ENCODE measurements at places on chromosomes 16 and 17.

DNA sequence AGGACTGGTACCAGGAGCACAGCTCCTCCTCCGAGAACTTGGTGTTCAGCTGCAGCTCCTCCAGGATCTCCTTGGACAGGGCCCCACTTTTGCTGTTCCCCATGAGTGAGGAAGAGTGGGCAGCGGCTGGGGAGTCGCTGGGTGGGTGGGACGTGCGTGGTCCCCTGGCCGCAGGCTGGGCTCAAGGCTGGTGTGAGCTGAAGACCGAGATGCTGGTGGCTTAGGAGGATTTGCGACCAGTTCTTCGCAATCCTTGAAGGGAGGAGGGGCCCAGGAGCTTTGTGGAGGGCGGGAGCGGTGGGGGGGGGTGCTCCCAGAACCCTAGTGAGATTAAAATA, at the start of gene RCVRN:
Gene RCVRN, minus strand, starts transcription at position 194 of the 338 bp plus-strand sequence. Its CDS starts 91 bp downstream, at position 103.
- DNase-seq: no peak

GRCh38 chr16:86505899-86506864, 4.1 kb upstream of the FOXF1 start:
- DNase-seq: no peak

DNA sequence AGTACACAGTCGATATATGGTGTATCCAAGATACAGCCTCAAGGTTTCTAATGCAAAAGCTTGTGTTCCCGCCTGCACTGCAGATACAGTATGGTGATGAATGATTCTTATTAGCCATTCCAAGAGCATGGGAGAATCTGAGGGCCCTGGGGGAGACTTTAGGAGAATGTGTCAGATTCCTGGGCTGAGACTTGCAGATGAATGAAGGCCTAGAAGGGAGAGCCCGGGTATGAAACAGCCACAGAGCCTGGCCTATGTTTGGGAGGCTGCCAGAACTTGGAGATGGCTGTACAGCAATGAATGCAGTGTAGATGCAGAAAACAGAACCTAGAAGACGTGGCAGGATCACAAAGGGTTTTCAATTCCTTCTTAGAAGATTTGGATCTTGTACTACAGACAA, 510.7 kb downstream of the HAPSTR1 start:
- DNase-seq: no peak

GRCh38 chr17:62824290-62825131, 16.4 kb upstream of the MARCHF10 start:
- peak; percentile 79 for DNase-seq

DNA sequence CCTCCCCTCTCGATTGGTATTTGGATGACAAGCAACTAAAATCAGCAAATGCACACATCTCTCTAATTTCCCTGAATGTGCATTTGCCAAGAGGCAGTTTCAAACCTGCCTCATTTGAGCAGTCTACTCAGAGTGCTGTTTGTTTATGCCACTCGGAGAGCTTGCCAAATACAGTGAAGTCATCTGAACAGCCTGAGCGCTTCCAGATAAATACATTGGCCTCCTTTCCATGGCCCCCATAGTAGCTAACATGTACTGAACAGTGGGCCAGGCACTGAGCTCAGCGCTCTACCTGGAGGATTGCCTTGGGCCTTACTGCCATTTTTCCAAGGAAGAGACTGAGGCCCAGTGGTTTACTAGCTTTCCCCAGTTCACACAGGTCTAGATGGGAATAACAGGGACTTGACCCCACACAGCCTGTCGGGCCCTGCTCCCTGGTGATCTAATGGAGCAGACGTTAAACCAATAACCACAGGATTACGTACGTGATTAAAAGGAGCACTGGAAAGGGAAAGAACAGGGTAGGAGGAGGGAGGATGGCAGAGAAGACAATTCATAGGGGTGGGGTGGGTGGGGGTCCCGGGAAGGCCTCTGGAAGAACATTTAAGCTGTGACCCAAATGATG, 18.7 kb upstream of the ANKRD40CL start:
- DNase-seq: peak; percentile 82

GRCh38 chr17:82229698-82230608, 1.1 kb downstream of the SLC16A3 start:
- DNase-seq: peak; percentile 38

DNA sequence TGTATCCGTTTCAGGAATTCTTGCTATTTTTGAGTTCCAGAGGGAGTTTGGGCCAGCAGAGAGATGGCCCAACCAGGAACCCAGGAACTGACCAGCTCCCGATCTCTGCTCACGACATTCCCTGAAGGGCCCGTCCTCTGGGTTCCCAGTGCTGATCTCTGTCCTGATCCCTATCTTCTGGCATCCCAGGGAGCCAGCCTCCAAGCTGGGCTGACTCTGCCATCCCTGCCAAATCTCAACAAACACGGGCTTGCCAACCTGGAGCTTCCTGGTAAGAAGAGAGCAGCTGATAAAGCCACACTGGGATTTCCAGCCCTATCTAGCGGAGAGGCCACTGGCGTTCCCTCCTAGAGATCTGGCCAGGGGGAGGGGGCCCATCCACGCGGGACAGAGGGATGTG, 16.2 kb downstream of the GPRC5B start:
- DNase-seq: no peak

GRCh38 chr17:46917516-46917915, 5.4 kb upstream of the GOSR2 start:
- DNase-seq: no peak

- DNase-seq: peak; percentile 87
Measured at GRCh38 chr16:3443108-3444031, at the start of the genes NAA60 and ZNF597. TSS of gene NAA60 (plus strand) at chr16:3443680. CDS start at chr16:3476228, 32,548 bp downstream. TSS of gene ZNF597 (minus strand) at chr16:3443504. CDS start at chr16:3443153, 351 bp downstream.

GRCh38 chr16:88672776-88673175, 9.9 kb upstream of the MVD start:
- DNase-seq: no peak

- no peak for DNase-seq
Measured at GRCh38 chr17:81148986-81149533, 16.2 kb upstream of the PVALEF start.

GRCh38 chr16:28561557-28562187, 8.0 kb downstream of the SGF29 start:
- DNase-seq: peak; percentile 26

- peak; percentile 57 for DNase-seq
Measured at GRCh38 chr17:68707031-68707430, 105.9 kb upstream of the FAM20A start.

DNA sequence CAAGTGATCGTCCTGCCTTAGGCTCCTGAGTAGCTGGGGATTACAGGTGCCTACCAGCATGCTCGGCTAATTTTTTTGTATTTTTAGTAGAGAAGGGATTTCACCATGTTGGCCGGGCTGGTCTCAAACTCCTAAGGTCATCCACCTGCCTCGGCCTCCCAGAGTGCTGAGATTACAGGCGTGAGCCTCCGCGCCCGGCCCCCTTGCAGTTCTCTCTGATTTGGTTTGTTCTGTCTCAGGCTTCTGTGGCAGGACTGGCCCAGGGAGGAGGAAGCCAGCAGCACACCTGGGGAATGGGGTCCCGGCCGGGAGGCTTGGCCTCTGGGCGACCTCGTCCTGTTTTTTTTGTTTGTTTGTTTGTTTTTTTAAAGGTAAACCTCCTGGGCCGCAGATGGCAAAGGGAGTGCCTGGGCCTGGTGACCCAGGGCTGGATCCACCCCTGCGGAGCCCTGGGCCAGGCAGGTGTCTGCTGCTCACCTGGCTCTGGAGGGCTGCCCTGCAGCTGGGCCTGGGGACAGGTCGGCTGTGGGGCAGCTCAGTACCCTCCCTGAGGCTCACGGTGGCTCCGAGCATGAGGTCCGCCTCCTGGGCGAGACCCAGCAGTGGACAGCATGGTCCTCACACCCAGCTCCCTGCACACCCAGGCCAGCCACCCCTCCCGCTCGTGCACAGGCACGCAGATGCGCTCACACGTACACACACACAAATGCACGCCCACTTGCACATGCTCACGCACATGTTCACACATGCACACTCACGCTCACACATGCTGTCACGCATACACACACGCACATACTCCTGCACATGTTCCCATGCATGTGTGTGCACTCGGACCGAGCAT, 3.3 kb upstream of the NUDT16L1 start:
- no peak for DNase-seq

GRCh38 chr16:85141491-85142128, 29.3 kb upstream of the CIBAR2 start:
- no peak for DNase-seq

DNA sequence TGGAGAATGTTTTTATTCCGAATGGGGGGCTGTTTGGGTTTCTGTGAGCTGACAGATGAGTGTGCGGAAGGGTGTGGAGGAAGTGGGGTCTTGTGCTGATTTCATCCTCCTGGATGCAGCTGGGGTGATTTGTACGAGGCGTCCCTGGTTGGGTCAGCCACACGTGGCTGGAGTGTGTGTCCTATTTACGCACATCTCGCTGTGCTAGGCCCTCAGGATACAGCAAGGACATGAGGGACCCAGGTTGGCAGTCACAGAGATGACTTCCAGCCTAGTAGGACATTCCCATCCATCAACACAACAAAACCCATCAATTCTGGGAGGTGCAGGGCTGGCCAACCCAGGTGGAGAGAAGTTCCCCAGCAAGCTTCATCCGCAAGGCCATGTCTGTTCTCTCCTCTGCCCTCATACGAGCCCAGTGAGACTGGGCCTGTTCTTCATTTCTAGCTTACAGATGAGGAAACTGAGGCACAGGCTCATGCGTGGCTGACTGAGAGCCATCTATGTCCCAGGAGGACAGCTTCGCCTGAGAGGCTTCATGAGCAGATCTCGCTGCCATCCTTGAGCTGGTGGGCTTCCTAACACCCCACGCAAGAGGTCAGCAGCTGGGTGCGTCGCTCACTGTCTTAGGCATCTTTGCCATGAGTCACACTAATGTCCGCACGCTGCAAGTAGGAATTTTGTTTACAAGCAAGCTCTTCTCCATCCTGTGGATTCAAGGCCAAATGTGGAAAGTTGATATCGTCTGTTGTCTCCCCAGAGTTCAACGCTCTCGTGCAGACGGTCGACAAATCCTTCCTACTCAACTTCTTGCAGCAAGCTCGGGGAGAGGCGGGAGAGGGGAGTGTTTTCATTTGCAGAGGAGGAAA, 24.4 kb downstream of the IRF8 start:
- DNase-seq: no peak

- DNase-seq: no peak
Measured at GRCh38 chr16:31476303-31477219, 4.6 kb downstream of the TGFB1I1 start.

- DNase-seq: no peak
Measured at GRCh38 chr16:23712976-23713375, at the start of gene ERN2. TSS of gene ERN2 (minus strand) at chr16:23713222. CDS start at chr16:23713187, 35 bp downstream.

DNA sequence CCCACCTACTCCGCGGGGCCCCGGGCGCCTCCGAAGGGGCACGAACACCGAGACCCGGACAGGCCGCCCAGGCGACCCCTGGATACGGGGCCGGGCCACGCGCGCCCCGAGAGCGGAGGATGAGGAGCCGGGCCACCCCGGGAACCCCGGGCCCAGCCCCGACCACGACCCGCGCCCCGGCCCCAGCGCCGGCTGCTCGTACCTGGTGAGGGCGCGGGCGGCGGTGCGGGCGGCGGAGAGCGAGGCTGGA, 192 bp downstream of the FASN start:
- DNase-seq: no peak

DNA sequence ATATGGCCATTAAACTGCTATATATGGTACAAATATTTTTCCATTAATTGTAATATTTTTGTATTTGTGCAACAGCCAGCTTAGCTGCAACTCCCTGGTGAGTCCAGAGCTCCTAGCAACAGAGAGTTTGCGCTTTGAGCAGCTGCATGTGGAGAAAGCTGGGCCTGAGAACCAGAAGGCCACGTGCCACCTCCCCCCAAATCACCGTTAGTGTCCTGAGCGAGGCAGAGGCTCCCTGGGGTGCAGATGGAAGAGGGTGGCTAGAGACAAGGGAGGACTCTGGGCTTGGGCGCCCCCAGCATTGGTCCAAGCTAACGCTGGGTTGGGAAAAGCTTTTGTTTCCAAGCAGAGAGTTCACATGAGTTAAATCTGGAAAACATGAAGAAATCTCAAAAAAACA, 41.6 kb downstream of the HSBP1 start:
- no peak for DNase-seq

GRCh38 chr17:9026741-9027140, 5.4 kb downstream of the NTN1 start:
- no peak for DNase-seq

- no peak for DNase-seq
Measured at GRCh38 chr17:61168506-61168905, 231.1 kb upstream of the TBX2 start.

- DNase-seq: no peak
Measured at GRCh38 chr16:24288516-24288915, 32.4 kb downstream of the CACNG3 start.

DNA sequence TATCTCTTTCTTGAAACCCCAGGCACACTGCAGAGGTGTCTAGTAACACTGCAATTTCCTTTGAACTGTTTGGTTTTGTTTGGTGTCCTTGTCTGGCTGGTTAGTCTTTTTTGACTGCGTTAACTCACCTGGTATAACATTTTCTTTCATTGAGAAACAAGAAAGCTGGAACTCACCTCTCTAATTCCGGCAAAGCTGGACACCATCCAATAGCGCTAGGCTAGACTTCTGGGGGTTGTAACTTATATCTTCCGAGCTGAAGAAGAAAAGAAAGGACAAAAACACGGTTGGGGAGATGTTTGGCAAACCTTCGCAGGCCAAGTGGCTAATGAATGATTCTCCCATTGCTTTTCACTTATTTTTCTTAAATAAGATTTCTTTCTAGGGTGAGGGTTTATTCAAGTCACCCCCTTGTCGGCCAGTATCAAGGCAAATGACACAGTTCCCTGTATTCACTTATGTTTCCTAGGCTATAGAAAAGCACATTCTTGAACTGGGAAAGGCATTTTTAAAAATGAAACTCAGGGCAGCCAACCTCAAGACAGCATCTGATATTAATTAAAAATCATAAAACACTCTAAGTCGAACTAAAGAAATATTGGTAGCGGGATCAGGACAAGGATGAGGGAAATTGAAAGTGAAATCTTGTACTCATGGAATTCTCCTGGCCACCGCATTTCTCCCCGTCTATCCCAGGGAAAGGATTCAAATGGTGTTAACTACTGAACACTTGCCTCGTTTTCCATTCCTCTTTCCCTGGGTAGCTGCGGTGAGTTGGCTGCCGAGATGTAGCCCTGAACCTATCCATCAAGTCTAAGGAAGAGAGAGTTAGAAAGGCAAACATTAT, 95.9 kb upstream of the ZFHX3 start:
- DNase-seq: no peak

DNA sequence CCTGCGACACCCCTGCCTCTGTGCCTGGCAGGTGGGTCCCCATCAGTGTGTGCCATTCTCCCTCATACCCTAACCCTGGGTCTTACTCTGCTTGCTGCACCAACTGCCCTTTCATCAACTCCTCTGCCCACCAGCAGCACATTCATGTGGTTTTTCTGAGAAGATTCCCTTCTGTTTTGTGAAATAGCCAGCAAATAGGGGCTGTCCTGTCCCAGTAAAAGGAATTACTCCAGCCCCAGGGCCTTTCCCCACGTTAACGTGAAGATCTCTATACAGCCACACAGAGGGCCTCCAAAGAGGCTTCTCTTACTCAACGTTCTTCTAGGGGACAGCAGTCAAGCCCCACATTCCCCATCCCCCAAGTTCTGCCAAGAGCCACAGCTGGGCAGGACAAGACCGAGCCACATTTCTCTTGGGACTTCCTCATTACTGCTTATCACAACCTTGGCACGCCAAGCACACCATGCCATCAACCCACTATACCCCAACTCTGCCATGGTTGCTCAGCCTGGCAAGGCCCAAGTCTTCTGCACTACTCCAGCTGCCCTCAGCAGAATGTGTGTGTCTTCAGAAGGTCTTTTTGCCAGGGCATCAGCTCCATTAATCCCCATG, 18.7 kb upstream of the CCL2 start:
- DNase-seq: no peak

Data from AG08396 (cell line).